Glutamatergic neuron (in vitro differentiated cells): ENCODE measurements at places on chromosomes 5 and 9. TPM values are rescaled to one million over a fixed set of nuclear protein-coding genes. Genes with fewer than 3 reads are reported as not detected.
A peak's percentile ranks its signal among the peaks of the same experiment; 100 is the strongest.

DNA sequence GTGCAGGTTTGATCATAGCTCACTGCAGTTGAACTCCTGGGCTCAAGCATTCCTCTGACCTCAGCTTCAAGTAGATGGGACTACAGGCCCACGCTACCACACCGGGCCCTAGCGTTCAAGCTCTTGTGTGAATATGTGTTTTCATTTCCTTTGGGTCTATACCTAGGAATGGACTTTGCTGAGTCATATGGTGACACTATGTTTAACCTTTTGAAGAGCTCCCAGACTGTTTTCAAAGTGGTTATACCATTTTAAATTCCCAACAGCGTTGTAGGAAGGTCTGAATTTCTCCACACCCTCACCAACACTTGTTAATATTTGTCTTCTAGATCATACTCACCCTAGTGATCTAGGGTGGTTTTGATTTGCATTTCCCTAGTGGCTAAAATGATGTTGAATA lies 33.5 kb downstream of the FAF2 start:
- no peak overlapping the region for H3K4me3 ChIP-seq
- no peak overlapping the region for H3K27ac ChIP-seq
- H3K36me3 ChIP-seq = no peaks in the 10 kb centered on the region
- no peaks in the 10 kb centered on the region for H3K4me1 ChIP-seq

DNA sequence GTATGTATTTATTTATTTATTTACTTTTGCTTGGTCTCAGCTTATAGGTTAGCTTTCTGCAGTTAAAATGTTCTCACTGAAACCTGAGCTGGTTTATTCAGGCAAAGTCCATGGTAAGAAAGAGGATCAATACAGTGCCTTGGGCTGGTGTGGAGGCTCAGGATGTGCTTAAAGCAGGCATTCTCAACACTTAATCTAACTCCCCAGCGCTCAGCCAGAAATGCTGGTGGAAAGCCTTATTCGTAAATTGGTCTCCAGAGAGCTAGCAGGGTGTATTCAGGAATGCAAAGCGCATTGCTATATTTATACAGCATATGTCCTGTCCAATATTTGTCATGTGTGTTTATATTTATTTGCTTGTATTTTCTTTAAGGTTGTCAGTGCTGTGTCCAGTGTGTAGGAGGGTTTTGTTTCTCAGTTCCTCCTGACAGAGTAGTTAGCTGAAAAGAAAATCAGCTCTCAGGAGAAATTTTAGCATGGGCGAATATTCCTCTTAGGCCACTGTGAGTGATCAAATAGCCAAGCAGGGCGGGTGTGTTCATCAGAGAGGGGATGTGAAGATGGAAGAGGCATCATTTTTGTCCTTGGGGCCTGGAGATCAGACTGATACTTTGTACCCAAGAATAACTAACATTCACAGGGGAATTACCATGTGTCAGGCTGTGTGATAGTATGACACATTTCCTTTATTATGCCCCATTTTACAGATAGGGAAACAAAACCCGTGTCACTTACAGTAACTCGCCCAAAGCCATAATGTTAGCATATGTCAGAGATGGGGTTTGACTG lies 65.8 kb downstream of the DOCK2 start:
- H3K4me1 ChIP-seq = peaks cover 21% of the 10 kb centered on the region
- H3K27ac ChIP-seq = no peak overlapping the region
- DNase-seq = peak; percentile 39

DNA sequence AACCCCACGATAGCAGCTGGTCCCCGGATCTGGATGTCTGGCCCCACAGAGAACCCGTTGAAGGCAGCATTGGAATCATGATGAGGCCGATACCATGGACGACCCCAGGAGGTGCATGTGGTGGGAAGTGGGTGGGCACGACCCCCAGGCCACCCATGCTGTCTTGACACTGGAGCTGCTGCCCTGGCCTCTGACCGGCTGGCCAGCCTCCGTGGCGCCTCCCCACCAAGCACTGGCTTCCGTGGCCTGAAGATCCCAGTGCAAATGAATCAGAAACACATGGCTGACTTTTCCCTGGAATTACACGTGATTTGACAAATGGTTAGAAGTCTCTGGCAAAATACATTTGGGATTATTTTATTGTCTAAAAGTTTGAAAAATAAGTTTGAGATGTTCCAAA lies 259.0 kb upstream of the IRX1 start:
- H3K27me3 ChIP-seq = peaks cover 4% of the 10 kb centered on the region
- no peaks in the 10 kb centered on the region for H3K4me1 ChIP-seq
- no peak overlapping the region for H3K27ac ChIP-seq
- H3K36me3 ChIP-seq = no peaks in the 10 kb centered on the region

DNA sequence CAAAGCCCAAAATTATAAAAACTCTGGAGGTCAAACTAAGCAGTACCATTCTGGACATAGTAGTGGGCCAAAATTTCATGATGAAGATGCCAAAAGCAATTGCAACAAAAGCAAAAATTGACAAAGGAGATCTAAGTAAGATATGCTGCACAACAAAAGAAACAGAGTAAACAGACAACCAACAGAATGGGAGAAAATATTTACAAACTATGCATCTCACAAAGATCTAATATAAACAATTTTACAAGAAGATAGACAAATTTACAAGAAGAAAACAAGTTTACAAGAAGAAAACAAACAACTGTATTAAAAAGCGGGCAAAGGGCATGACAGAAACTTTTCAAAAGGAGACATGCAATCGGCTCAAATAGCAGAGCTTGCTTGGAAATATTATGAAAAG lies 396.9 kb downstream of the CDH9 start:
- peaks cover 6% of the 10 kb centered on the region for H3K36me3 ChIP-seq
- H3K27ac ChIP-seq = no peak overlapping the region
- no peak overlapping the region for H3K4me3 ChIP-seq

- no peaks in the 10 kb centered on the region for H3K36me3 ChIP-seq
- H3K4me3 ChIP-seq = no peak overlapping the region
- no peak for DNase-seq
These were observed 9.9 kb downstream of the TEK start for GRCh38 chr9:27118916-27119315.

The CDO1 gene
- total RNA-seq = 136 TPM

The PKD2L2 gene
- total RNA-seq = not detected

- no peaks in the 10 kb centered on the region for H3K4me1 ChIP-seq
- H3K36me3 ChIP-seq = no peaks in the 10 kb centered on the region
- H3K27ac ChIP-seq = no peak overlapping the region
- peaks cover 1% of the 10 kb centered on the region for H3K27me3 ChIP-seq
- no peak for DNase-seq
These were observed 279.3 kb upstream of the DAP start for GRCh38 chr5:11040345-11040744.
